NCI-H187 treated with DMSO at 0.1 percent for 48 hours (cell line): ENCODE measurements at places on chromosomes 7 and 10.

DNA sequence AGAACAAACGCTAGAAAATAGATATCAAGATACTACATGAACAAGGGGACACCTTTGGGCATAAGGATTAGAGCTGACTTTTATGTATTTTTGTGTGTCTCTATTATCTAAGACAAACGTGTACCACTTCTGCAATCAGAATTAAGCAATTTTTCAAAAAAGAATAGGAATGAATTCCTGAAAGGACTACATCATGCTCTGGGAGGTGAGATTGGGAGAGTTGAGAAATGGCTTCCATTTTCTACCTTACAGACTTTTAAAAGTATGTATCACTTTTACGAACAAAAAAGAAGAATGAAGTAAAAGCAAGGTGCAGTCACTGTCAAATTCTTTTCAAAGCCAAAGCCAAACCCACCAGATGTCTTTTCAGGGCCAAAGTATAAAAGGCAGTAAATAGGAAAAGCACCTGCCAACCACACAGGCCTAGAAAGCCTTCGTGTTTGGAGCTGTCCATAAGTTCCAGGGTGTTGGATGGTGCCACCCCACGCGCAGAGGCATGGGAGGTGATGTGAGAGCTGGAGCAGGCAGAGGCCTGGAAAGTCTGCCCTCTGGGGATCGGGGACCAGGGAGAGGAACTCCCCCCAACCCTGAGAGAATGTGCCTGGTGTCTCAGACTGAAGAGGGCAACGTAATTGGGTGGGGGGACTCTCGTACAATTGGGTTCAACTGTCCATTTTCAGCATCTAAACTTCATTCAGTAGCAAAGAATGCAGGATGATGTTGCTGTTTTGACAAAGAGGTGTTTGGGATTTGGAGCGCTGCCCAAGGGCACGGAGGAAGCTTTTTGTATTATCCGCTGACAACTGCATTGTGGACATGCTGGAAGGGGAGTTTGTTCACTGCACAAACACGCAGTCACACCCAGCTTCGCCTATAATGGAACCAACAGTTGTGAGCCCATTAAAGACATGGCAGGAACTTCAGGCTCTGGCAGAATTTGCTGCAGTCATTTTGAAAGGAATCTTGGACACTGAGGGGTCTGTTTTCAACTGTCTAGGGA, 17.6 kb upstream of the CTBP2 start:
- DNase-seq: no peak

- DNase-seq: no peak
Observed at GRCh38 chr7:156773966-156774365, 119.0 kb downstream of the LMBR1 start.

DNA sequence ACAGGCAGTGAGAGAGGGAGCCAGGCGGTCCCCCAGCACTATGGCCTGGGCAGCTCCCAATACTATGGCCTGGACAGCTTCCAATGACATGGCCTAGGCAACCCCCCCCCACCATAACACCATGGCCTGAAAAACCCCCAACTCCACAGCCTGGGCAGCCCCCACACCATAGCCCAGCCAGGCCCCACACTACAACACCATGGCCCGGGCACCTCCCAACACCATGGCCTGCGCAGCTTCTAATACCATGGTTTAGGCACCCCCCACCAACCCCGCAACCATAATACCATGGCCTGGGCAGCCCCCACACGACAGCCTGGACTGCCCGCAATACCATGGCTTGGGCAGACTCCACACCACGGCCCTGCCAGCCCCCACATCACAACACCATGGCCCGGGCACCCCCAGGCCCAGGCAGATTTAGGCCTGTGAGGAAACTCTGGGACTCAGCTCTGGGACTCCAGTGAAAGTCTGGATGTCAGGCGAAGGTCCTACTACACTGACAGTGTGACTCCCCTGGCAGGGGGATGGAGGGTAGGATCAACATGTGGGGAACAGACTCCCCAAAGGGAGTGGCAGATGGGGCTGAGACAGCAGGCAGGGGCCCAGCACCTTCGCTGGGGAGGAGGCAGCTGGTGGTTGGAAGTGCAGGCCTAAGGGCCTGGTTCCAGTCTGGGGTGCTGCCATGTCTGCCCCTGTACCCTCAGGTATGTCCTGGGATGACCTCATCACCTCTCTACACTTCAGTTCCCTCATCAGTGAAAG, 8.7 kb downstream of the CPXM2 start:
- no peak for DNase-seq

GRCh38 chr7:122831436-122831835, 54.8 kb downstream of the CADPS2 start:
- no peak for DNase-seq

DNA sequence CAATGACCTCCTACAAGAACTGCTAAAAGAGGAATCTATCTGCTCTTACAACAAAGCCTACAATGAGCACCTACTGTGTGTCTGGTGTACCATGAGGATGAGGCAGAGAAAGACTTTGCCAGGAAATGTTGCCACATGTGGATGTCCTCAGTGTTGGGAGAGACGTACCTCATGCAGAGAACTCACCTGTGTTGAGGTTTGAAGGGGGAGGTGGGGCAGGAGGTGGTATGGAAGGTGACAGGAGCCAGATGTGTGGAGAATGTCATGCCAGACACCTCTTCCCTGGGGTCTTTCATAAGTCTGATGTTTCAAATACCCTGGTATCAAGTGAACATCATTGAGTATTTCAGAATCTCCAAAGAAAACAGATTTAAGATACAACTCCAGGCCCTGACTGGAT, 220.1 kb upstream of the RNF32 start:
- DNase-seq: no peak

GRCh38 chr7:139871820-139872219, 42.8 kb downstream of the TBXAS1 start:
- DNase-seq: no peak

DNA sequence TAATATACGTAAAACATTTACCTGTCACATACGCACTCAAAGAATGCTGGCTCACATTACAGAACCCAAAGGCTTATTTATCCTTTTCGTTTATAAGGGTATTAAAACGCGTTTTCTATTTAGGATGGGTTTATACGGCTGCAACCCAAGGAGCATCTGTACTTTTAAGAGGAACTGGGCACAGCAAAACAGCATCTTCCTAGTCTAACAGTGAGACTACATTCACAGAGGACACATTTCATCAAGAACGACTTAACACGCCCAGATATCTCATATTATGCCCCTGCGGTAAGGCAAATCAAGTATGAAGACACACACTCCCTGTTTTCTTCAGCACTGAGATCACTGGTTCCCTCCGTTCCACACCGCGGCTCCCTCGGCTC, 533 bp upstream of the DMTF1 start:
- no peak for DNase-seq
